Progenitor cell of endocrine pancreas (in vitro differentiated cells): ENCODE measurements at places on chromosomes 1 and 21. TPM values are rescaled to one million over a fixed set of nuclear protein-coding genes. Genes with fewer than 3 reads are reported as not detected.

GRCh38 chr21:34550182-34550799 lies 38.3 kb upstream of the KCNE1 start:
- H3K4me1 ChIP-seq = peaks cover 6% of the 10 kb centered on the region
- no peak overlapping the region for H3K4me3 ChIP-seq
- H3K27ac ChIP-seq = no peak overlapping the region
- peaks cover 3% of the 10 kb centered on the region for H3K36me3 ChIP-seq
- DNase-seq = no peak

DNA sequence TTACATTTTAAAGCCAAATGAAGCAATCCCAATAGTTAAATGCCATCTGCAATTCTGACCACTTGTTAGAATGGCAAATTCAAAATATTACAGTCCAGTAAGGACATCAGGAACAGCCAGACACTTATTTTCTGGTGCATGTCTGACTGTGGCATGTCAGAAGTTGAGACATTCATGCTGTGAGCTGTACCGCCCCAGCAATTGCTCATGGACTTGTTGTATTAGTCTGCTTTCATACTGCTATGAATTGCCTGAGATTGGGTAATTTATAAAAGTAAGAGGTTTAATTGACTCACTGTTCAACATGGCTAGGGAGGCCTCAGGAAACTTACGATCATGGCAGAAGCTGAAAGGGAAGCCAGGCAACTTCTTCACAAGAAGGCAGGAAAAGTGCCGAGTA lies 19.1 kb downstream of the DDAH1 start:
- H3K4me1 ChIP-seq = no peaks in the 10 kb centered on the region
- H3K27me3 ChIP-seq = no peaks in the 10 kb centered on the region
- no peak overlapping the region for H3K4me3 ChIP-seq
- H3K36me3 ChIP-seq = peaks cover 4% of the 10 kb centered on the region
- no peak for DNase-seq

- H3K36me3 ChIP-seq = no peaks in the 10 kb centered on the region
- no peaks in the 10 kb centered on the region for H3K27me3 ChIP-seq
- H3K27ac ChIP-seq = no peak overlapping the region
- no peak for DNase-seq
These were observed 14.0 kb upstream of the GBP5 start for GRCh38 chr1:89286549-89287180.

DNA sequence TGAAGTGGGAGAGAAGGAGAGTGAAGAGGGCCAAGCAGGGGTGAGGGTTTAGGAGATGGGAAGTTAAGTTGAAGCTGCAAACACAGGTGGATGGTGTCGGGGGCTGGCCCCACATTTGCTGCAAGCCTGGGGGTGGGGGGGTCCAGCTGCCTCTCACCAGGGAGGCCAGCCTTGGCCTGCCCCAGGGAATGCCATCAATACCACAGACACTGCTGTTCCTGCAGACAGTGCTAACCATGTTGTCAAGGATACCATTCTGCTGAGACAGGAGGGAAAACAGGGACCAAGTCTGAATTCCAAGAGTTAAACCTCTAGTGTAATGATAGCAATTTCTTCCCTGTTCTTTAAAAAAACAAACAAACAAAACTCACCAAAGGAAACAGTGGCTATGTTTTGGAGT lies 8.0 kb downstream of the MECR start:
- DNase-seq = no peak
- H3K4me1 ChIP-seq = no peaks in the 10 kb centered on the region
- no peaks in the 10 kb centered on the region for H3K27me3 ChIP-seq
- H3K36me3 ChIP-seq = peaks cover 2% of the 10 kb centered on the region
- peak overlapping the region; percentile 49 for H3K27ac ChIP-seq
- H3K4me3 ChIP-seq = no peak overlapping the region

Gene SPATA1
- 1.9 and 2.5 TPM in 2 replicates for total RNA-seq

Gene C4BPB
- total RNA-seq = not detected in 2 replicates
